ENCODE measurements at places on chromosomes 6 and 20.

DNA sequence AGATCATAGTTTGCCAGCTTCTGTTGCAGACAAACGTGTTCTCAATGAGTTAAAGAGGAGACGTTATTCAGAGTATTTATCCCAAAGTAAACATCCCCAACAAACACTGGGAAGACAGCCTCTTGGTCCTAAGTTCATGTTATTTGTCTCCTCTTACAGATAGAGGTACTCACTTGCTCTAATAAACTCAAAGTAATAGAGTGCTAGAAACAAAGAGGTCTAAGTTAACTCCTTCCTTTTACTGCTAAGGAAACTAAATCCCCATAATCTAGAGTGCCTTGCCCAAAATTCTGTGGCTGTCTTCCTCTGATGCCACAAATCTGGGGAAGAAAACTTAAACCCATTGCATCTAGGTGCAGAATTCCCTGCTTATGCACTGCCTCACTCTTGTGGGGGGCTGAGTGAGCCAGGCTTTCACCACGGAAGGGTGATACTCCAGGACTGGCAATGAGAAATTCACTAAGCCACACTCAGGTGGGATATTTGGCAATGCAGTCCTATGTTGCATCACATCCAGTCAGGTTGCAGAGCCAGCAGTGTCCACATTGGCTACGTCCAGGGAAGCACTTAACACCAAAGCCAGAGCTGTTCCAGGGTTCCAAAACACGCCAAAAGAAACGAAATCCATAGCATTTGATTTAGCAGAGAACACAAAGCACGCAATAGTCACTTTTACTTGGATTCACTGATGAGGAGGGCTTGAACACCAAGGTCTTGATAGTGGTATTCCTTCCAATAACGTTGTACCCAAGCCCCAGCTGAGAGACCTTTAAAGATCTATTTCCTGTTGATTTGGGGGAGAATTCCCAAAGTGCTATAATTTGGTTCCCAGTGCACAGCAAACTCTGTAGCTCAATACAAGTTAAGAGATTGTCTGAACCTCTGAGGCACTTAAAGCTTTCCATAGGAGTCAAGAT lies 81.0 kb upstream of the FOXQ1 start:
- no peak for DNase-seq

- no peak for DNase-seq
Measured at GRCh38 chr6:170076466-170077165, 214.3 kb downstream of the DLL1 start.

DNA sequence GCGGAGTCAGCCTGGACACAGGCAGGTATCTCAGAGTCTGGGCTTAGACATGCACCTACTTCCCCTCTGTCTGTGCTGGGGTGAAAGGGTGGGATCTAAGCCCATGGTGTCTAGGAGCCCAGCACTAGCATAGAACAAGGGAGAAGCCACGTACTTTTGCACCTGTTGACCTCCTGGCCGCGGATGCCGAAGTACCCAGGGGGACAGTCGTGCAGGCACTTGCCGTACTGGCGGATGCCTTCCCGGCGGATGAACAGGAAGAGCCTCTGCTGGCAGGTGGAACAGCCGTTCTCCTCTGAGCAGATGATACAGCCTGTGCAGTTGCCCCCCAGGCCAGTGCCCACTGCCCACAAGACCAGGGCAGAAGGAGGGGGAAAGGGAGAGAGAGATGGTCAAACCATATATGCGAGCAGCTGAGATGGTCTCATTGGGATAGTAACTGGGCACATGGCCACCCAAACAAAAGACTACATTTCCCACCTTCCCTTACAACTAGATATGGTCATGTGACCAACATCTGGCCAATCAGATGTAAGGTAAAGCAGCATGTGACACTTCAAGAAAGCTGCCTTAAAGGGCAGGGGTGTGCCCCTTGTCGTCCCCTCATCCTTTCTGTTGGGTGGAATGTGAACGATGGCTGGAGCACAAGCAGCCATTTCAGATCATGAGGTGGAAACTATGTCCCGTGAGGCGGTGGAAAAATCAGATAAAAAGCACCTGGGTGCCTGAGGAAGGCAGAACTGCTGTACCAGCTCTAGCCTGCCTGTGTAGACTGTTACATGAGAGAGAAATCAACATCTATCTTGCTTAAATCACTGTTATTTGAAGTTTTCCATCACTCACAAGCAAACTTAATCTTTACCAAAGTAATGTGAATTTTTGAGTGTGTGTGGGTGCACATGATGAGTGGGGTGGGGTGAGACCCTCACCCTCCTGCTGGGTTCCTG lies 34.0 kb downstream of the RSPO4 start:
- DNase-seq, result peak; percentile 46

- DNase-seq, result no peak
Measured at GRCh38 chr20:8432435-8433148, 300.5 kb downstream of the PLCB1 start.

DNA sequence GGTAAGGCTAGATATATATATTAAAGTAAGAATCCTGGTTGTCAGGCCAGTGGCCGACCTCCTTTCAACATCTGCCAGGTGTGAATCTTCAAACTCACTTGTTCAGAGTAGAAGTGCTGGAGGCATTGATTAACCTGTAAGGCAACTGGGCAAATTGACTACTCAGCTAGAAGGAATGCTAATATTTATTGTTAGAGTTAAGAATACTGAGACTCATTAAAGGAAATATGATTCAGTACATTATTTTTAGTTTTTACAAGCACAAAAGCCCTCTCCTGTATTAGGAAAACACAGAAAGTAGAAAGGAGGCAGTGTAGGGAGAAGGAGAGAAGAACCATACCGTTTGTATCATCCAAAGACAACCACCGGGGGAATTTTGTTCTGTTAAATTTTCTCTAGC lies 53.5 kb downstream of the RIPOR2 start:
- no peak for DNase-seq
